ENCODE measurements at places on chromosomes 7 and 10. TPM values are rescaled to one million over a fixed set of nuclear protein-coding genes. Genes with fewer than 3 reads are reported as not detected.

The SLC13A1 gene
- not detected for total RNA-seq

The TMEM176A gene
- not detected for total RNA-seq

The PLEKHS1 gene
- total RNA-seq, result not detected

DNA sequence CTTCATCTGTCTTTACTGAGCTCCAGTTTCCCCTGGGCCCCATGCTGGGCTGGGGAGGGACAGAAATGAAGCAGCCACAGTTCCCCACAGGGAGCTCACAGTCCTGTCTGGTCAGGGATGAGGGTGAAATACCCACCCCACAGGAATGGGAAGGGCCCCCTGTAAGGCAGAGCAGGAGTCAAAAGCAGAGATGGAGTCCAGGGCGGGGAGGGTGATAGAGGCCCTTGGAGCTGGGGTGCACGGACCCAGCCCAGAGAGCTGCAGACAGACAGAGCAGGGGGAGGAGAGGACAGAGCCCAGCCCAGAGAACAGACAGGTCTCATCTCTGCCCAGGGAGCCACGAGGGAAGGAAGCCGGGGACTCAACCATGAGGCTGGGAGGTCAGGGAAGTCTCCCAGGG lies 34.9 kb upstream of the ZNF488 start:
- no peaks in the 10 kb centered on the region for H3K4me1 ChIP-seq
- no peaks in the 10 kb centered on the region for H3K36me3 ChIP-seq
- no peak overlapping the region for H3K4me3 ChIP-seq
- H3K27me3 ChIP-seq, result peaks cover 10% of the 10 kb centered on the region
- no peak for DNase-seq

DNA sequence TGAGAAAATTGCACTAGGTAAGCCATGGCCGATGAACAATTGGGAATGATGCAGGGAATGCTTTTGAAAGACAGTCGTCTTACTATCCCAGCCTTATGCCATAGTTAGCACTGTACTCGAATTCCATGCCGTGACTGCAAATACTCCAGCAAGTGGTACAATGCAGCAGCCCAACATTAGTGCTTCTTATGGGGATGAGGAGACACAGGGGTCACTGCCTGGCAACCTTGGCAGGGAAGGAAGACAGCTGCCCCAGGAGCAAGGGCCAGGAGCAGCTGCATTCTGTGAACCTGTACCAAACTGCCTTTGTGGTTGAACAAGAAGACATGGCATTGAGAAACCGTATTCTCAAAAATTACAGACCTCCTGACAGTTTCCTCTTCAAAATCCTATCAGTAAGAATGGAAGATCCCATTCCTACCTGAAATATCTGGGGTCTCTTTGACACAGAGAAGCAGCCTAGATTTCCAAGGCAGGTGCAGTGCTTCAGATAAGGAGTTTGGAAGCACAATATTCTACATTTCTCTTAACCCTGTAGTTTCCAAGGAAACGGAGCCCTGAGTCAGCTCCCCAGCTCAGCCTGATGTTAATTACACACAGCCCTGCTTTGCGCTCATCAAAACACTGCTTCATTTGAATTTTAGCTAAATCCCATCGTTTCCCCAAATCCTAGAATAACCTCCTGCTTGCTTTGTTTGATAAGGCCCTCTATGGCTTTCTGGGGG lies 49.0 kb upstream of the FRMD4A start:
- no peaks in the 10 kb centered on the region for H3K36me3 ChIP-seq
- H3K4me1 ChIP-seq, result peaks cover 2% of the 10 kb centered on the region
- peaks cover 52% of the 10 kb centered on the region for H3K27me3 ChIP-seq

DNA sequence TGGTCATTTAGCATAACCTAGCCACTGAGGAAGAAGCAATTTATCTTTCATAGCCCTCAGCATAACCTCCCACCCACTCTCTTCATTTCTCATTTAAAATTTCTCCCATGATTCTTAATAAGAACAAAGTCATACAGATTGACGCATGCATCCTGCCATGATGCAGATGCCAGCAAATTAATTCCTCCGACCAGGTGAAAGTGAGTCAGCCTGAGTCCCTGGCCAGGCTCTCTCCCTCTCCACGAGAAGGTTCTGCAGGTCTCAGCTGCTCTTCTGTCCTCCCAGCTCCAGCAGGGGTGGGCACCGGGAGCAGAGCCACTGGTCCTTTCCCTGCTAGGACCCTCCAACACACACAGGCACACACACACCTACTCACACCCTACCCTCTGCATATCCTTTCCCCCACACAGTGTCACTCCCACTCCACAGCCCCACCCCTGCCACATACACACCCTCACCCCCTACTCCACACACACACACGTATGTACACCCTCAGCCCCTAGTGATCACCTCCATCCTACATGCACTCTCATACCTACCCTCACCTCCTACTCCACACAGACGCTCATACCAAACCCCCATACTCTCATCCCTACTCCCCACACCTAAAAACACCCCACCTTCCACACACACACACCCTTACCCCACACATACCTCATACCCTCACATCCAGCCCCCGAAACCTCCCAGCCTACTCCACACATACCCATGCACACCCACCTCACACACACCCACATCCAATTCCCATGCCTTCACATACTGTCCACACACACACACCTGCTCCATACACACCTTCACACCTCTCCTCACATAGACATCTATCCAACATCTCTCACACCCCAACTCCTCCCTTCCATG lies 78.0 kb downstream of the FAM13C start:
- DNase-seq, result no peak
- H3K27ac ChIP-seq, result no peak overlapping the region
- H3K4me3 ChIP-seq, result no peak overlapping the region
- no peaks in the 10 kb centered on the region for H3K36me3 ChIP-seq
- no peaks in the 10 kb centered on the region for H3K4me1 ChIP-seq

DNA sequence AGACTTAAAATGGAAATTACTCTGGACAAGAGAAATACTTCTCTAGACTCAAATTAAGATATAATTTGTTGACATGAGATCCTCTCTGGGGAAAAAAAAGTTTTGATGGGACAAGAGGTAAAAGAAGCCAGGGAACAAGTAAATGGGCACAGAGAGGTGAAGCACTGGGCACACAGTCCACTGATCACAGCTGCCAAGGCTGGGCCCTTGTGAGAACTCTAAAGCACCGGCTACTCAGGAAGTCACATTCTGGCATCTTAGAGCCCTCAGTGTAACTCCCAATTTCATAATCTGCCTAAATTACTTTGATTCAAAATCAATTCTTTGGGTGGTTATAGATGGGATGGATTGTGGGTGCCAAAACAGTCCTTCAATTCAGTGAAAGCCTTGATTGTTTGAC lies 123.2 kb upstream of the CACNA2D1 start:
- H3K36me3 ChIP-seq, result no peaks in the 10 kb centered on the region
- no peak overlapping the region for H3K27ac ChIP-seq
- no peak overlapping the region for H3K4me3 ChIP-seq

DNA sequence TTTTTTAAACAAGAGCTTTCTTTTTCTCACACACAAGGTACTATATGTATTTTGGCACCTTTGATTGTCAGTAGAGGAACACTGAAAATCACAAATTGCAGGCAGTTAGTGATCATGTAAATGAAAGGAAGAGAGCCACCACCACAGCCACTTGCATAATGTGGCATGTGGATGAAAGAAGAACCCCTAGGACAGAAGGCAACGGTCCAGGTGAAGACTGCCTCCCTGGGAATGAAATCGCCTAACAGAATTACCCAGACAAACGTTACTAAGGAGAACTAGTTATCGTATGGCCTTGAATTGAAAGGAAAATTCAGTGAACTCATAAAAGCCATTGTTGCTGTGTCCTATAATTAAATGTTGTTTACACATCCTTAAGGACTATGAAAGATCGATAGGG lies 41.2 kb upstream of the PTPRZ1 start:
- H3K36me3 ChIP-seq, result no peaks in the 10 kb centered on the region
- H3K4me1 ChIP-seq, result no peaks in the 10 kb centered on the region
- DNase-seq, result no peak
